ENCODE measurements at places on chromosomes 3 and 15.

DNA sequence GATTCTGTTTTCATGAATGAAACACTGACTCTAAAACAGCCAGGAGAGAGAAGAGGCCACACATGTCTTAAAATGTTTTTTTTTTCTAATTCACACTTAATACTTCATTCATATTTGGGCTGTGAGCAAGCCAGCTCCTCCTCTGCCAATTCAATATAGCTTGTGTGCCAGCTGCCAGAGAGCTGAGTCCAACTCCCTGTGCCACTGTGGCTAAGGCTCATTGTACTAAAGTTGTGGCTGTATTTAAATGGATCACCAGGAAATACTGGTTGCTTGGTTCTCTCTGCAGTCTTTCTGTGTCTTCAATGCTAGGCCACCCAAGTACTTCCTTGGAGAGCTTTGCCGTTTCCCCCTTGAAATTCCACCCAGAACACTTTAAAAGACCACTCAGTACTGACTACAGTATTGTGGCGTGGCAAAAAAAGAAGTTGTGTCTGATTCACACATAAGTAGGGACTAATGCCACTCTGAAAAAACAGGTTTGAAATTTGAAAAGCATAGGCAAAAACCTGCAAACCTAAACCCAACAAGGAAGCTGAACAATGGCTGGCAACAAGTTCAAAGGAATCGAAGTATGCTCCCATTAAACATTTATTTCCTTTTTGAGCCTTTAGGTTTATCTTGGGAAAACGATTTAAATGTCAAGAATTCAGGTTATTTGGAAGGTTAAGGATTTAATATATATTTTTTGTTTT, 524.7 kb downstream of the DIPK2A start:
- no peak for DNase-seq

DNA sequence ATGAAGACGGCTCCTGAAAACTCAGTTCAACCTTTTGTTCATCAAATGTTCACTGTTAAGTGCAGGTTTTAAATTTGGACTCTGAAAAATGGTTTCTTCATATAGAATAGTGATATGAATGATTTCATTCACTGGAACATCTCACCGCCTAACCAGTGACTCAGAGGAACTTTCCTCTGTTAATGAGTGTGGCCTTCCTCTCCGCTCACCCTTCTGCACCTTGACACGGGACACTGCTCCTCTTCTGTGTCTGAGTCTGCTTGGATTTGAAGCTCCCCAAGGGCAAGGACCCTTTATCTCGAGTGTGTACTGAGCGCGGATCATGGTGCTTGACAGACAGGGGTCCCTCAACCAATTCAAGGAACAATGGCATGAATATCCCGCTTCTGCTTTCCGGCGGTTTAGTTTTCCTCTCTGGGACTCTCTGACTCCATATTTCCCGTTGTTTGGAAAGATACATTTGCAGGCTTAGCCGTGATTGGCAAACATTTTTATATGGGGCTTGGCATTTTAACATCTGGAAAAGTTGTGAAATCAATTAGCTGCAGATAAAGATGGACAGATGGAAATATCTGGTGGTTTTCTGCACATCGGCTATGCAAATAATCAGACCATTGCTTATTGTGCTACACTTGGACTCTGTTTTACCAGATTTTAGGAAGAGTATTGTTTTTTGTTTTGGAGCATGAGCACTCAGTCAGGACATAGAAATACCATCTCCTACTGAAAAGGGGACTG, 20.9 kb downstream of the KBTBD8 start:
- no peak for DNase-seq

- DNase-seq: no peak
These were observed 22.2 kb upstream of the ZNF710 start for GRCh38 chr15:89978914-89979313.

DNA sequence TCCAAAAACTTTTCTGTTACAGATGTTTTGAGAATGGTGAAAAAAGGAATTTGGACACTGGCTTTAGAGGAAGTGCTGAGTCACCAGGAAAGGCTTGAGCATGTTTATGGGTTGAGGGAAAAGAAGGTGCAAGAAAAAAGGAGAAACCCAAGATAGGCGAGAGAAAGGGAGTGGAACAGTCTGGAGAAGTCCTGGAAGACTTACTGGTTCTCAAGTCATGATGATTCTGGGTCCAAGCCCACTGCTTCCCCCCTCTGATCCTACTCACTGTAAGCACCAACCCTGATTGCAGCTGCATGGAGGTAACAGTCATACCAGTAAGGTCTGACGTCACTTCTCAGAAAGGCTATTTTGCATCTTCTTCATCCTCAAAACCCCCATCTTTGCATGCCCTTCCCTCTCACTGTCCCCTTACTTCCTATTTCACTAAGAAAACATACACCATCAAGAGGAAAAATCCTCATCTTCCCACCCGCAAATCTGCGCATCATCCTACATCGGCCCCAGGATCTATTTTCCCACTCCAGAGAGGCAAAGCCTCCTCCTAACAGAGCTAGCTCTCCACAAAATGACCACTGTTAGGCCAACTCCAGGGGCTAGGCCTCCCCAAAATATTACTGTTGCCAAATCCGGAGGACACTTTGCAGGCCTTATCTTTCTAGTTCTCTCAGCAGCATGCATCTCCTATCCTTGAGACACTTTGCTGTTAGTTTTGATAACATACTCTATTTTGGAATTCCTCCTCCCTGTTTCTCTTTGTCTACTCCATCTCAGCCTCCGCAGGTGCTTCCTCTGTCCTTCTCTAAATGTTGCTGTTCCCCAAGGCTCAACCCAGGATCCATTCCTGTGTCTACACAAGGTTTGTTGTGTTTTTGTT, 3.2 kb upstream of the ATP13A3 start:
- DNase-seq: no peak

DNA sequence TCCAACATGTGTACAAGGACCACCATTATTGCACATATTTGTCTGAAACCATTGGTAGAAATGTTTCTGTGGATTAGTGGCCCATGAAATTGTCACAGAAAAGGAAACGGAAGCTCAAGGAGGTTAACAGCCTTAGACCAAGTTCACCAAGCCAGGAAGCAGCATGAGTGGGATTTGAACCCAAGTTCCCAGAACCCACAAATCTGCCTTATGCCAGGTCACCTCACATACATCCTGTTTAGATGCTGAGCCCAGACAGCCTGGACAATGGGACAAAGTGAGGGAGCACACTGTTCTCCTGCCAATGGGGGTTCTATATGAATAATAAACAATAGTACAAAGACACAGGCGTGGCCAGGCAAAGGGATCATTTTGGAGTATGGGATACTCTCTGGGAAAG, 59.6 kb upstream of the CA12 start:
- no peak for DNase-seq

DNA sequence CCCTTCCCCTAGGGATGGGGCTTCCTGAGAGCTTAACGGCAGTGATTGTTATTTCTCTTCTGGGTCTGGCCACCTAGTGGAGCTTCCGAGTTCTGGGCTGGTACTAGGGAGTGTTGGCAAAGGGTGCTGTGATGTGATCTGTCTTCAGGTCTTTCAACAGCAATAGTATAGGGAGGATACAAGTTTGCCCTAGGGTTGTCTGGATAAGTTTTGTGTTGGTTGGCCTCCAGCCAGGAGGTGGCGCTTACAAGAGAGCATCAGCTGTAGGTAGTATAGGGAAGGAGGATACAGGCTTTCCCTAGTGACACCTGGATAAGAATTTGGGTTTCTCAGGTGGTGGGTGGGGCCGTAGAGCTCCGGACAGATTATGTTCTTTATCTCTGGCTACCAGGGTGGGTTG, 19.2 kb upstream of the CPOX start:
- peak; percentile 48 for DNase-seq

GRCh38 chr3:134242649-134243617, 7.7 kb downstream of the RYK start:
- peak; percentile 78 for DNase-seq

DNA sequence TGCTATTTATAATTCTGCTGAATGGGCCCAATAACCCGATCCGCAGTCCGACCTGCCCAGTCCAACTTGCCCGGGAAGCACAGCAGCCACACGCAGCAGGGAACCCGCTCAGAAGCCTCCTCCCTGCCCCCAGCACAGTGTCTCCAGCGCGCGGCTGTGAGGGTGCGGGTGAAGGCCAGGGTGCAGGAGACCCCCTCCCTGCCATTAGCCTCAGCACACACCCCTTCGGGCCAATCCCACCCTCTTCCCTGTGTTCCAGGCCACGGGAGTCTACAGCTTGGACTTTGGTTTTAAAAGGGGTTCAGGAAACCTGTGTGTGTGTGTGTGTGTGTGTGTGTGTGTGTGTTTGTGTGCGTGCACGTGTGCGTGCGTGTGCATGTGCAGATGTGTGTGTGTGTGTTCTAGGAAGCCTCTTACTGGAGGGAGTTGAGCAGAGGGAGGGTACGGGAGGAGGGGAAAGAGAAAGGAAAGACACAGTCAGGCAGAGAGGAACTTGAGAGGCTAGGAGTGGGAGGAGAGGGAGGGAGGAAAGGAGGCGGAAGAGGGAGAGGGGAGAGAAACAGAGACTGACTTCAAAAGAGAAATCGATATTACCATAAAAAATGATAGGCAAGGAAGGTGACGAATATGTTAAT, 34.2 kb downstream of the ATP2B2 start:
- no peak for DNase-seq

DNA sequence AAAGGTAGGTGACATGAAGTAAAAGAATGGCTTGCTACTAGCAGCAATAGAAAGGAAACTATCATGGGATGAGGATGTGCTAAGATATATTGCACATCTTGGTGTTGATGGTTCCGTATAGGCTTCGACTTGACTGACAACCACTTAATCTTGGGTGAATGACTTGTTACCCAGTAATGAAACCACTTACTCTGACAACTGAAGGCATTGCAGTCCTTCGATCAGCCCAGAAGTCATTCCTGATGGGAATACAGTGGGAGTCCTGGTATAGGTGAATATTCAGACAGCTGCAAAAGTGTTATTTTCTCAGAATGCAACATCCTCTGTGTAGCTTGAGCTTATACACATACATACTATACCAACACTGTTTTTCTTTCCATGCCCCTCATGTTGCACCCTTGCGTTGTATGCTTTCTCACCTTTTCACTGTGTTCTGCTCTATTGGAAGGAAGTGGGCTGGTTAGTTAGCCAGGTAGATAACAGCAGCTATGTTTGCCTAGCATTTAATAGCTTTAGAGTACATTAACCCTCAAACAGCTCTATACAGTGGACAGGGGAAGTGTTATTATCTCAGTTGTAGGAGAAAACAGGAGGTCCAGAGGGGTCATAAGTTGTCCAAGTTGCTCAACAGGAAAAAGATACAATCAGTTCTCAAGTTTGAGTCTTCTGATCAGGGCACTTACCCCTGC, 376.5 kb downstream of the MFSD1 start:
- DNase-seq: no peak

Data from Caco-2 (cell line).